ENCODE measurements at places on chromosomes 1 and 21.

- peak; percentile 87 for DNase-seq
Measured at GRCh38 chr1:32249831-32250525, 1.1 kb upstream of the LCK start.

GRCh38 chr1:236067854-236068454, 3.1 kb upstream of the NID1 start:
- no peak for DNase-seq

- no peak for DNase-seq
Measured at GRCh38 chr1:3814771-3815561, 18.7 kb upstream of the LRRC47 start.

GRCh38 chr1:167599957-167600581, 30.0 kb upstream of the RCSD1 start:
- peak; percentile 74 for DNase-seq

DNA sequence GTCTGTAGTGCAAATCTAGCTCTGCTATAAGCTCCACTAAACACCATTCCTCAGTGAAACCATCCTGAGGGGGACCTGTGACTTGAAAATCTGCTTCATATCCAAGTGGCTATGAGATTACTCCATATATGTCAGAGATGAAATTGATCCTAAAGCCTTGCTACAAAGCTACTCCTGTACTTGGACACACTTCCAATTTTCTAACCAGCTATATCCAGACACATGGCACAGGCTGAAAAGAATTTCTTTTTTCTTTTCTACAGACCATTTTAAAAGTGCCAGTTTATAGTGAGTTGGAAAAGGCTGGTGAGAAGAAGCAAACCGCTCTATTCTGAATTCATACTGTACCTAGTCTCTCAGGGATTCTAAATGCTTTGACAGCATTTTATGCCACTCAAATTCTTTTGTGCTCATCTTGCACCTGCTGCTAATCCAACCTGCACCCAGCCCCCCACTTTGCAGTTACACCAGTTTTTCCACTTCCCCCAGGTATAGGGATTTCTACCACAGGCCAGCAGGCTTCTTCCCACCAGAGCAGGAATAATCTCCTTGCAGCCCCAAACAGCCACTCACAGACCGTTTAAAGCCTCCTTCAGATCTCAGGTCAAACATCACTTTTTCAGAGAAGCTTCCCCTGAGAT, 112.5 kb downstream of the RERE start:
- DNase-seq: no peak

DNA sequence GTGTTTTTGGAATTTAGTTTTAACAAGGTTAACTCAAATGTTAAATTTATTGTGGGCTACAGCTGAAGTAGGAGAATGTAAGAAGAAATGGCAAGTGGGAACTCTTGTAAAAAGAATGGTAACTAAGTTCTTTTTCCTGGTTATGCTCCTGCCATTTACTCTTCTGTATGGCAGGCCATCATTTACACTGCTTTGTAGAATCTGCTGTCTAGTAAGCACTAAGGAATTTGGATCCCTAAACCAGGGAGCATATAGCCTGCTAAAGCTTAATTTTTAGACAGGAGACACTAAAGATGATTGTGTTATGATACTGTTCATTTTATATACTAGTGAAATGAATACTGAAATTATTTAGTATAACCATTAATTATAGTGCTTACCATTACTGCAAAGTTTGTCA, 85.3 kb downstream of the CAMTA1 start:
- DNase-seq: no peak

DNA sequence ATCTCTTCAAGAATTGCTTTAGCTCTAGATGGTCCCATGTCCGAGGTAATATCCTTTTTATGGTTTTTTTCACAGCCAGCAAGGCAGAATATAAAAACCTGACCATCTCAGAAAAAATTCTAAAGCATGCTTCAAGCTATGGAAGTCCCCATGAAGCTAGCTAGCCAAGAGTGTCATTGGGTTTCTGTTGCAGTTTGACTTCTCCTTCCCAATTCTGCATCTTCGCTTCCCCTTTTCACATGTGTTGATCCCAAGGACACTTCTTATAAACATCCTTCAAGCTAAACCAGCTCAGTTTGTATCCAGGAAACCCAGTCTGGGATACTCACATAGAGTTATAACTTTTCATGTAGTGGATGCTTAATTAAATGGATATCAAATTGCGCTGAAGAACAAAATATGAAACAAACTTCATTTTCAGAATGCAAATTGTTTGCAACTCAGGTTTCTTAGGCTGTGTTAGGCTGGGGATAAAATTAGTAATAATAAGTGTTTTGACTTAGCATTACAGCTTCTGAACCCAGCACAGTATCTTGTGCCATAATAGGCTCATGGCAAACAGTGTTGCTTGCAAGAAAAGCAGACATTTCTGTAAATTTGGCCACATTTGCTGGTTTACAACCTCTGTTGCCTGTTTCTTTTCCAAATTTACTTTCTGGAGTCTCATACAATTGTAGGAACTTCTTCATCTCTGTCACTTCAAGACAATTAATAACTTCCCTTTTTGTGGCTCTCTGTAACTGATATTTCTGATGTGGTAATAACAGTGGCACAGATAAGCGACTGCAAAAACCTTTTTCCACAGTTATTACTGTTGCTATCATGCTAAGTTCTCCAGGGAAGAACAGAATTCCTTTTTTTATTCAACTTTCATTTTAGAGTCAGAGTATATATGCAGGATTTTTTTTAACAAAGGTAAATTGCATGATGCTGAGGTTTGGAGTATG, 53.2 kb downstream of the NCAM2 start:
- no peak for DNase-seq

DNA sequence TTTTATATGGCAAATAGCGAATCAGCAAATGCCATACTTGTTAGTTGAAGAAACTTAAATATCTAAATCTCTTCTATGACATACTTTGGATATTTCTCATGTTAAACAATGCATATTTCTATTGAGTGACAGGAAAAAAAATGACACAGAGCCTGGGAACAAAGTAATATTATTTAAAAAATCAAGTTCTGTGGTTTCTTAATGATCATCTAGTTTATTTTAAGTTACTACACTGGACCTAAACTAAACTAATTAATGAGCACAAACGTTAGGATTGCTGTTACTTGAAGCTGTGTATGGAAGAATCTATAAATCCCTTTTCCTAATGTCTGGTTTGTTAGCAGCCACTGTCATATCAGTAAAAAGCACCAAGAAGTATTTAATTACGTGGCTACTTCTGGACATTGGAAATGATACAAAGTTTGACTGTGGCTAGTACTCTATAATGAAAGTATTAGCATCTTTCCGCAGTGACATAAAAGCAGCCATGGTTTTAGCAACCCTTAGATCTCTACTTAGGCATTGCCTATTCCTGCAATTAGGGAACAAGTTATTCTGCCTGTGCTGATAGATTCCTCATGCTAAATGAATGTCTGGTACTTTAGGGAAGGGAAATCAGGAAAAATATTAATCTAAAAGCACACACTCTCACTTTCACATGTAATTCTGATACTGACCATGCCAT, 981.7 kb upstream of the B3GALT2 start:
- no peak for DNase-seq

GRCh38 chr21:41472753-41473548, 35.0 kb downstream of the TMPRSS2 start:
- no peak for DNase-seq

GRCh38 chr1:200737647-200738291, 924 bp upstream of the CAMSAP2 start:
- peak; percentile 1 for DNase-seq

DNA sequence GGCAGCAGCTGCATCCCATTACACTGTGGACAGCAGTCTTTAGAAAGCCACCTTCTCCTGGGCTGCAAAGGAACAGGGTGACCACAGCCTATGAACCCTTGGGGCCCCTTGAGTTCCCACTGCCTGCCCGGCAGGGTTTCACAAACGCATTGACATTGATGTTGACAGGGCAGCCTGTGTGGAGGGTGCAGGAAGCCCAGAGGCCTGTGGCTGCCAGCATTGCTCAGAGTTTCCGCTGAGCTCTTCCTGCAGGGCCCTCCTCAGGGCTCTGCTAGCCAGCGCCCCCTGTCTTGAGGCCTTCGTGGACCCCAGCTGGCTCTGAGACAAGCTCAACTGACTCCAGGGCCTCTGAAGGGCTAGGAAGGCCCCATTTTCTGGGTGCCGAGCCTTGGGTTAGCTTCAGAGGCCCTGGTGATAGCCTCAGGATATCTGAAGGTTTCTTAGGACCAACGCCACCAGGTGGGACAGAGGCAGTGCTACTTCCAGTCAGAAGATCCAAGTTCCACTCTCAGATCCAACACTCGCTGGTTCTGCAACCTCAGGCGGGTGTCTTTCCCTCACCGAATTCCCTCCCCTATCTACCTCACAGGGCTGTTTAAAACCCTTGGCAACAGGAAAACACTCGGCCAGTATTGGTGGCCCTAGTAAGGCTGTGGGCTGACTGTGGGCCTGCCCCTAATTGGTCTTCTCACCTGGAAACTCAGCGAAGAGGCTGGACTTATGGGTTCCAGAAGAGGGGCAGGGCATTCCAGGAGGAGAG, 27.2 kb upstream of the EPS8L3 start:
- DNase-seq: peak; percentile 78

DNA sequence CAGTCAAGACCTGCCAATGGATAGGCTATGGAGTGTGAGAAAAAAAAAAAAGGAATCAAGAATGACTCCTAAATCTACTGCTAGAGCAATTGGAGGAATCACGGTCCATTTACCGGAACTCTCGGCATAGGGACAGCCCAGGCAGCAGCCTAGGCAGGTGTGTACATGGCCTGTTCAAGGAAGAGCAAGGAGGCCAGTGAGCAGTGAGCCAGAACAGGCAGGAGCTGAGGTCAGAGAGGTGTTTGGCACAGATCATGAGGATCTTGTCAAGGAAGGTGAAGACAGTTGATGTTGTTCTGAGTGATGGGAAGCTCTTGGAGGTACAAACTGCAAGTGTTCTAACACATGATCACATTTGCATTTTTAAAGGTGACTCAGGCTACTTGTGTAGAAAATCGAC, 40.6 kb upstream of the HHAT start:
- no peak for DNase-seq

GRCh38 chr1:64790832-64791487, 46.1 kb downstream of the RAVER2 start:
- DNase-seq: no peak

GRCh38 chr21:45926281-45926680, 55.3 kb upstream of the COL6A1 start:
- no peak for DNase-seq

DNA sequence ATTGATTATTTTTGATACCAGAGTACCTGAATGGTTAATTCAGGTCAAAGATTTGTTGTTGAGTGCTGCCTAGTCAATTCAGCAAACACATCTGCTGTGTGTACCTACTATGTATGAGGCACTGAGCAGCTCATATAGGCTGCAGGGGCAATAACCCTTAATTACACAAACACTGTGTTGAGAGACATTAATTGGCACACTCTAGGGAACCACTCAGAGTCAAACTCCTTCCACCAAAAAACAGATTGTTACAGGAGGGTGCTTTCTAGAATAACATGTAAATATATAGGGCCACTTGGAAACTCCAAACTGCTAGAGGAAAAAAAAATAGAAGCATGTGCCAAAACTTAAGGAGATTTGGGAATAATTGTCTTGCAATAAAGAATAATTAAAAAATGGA, 31.3 kb downstream of the UBE2U start:
- no peak for DNase-seq

DNA sequence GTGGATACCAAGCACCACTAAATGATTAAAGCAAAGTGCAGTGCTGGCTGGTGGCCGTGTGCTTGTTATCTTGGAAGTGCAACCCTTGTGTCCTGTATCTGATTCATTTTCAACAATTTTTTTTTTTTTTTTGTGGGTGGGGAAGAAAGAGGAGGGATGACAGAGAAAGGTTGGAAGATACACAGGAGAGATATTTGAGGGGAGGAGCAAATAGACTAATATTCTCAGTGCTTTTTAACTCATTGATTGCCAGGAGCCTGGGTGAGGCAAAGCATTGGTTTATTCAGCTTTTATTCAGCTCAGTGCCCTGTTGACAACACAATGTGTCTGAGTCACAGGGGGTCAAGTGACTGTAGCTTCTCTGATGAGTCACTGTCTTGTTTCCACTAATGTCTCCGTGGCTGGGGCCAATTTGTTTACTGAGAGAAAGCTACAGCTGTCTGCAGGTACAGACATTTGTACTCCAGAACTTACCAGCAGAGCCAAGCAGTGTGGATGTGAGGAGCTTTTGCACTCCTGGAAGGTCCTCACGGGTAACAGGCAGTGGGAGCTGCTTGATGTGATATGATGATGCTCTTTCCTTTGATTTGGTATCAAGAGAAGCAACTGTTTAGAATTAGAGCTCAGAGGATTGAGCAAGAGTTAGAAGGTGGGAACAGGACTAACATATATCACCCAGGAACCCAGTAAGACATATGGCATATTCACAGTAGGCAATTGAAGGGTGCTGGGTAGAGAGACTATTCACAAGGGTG, 23.6 kb upstream of the DNM3 start:
- DNase-seq: no peak

DNA sequence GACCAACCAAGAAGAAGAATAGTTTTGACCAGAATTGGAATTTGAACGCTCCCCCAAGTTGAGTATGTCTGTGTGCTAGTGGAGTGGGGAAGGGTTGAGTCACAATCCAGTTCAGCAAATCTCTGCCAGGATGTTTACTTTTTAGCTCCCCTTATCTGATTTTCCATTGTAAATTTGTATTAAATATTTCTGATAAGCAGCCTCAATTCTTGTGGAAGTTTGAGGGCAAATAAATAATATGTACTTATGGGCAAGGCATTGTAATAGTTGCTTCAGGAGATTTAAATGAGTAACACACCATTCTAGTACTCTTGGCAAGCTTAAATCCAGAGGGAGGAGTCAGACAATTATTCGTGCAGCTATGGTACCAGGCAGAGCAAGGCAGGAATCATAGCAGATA, 14.4 kb downstream of the CXADR start:
- no peak for DNase-seq

- no peak for DNase-seq
Measured at GRCh38 chr21:46180778-46181391, 3.4 kb downstream of the SPATC1L start.

GRCh38 chr1:39737546-39738169, 1.0 kb upstream of the PPIE start:
- DNase-seq: no peak

- no peak for DNase-seq
Measured at GRCh38 chr1:61170328-61171238, 88.2 kb downstream of the NFIA start.

DNA sequence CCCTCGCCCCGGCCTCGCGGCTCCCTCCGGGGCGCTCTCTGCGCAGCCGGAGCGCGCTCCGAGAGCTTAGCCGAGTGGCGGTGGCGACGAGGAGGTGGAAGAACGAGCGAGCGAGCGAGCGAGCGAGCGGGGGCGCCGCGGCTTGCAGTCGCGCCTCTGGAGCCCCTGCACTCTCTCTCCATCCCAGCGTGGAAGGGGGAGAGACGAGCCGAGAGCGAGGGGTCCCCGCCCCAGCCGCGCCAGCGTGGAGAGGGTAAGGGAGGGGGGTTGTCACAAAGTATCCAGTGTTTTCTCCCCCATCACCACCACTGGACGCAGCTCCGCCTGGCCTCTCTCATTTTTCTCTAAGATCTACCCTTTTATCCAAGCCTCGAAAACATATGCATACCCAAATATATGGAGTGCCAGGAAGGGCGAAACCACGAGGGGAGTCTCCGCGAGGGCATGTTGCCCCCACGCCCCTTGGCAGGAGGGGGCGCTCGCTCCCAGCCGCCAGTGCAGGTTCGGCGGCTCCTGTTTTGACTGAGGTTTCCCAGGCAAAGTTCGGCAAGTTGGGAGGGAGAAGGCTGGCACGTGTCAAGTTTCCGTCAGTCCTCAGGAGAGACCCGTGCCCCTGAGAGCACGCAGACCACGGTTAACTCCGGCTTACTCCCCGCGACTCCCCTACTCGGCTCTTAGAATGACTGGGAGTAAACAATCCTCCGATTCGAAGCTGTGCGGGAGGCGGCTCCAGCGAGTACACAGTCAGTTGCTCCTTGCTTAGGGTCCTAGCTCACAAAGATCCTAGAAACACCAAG, 569 bp upstream of the DAB1 start:
- no peak for DNase-seq
